ENCODE measurements at places on chromosomes 11 and 22. TPM values are rescaled to one million over a fixed set of nuclear protein-coding genes. Genes with fewer than 3 reads are reported as not detected.

OR56A3 gene
- not detected for total RNA-seq

PTPRCAP gene
- 22.0 TPM for total RNA-seq

OR8G5 gene
- not detected for total RNA-seq

DNA sequence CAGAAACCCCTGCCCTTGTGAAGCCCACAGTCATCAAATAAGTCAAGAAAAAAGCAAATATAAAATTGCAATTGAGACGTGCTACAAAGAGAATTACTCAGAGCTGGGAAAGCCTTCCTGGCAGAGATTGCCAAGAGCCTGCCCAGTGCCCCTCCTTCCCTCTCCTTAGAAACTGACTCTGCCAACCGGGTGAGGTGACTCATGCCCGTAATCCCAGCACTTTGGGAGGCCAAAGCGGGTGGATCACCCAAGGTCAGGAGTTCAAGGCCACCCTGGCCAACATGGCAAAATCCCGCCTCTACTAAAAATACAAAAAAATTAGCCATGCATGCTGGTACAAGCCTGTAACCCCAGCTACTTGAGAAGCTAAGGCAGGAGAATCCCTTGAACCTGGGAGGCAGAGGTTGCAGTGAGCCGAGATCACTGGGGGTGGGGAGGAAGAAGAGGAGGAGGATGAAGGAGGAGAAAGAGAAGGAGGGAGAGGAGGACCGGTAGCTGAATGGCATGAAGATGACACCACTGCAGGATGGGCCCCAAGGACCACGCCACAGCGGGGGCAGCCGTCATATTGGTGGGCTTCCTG, 76.1 kb upstream of the RTL6 start:
- DNase-seq, result no peak
- H3K36me3 ChIP-seq, result no peaks in the 10 kb centered on the region
- no peaks in the 10 kb centered on the region for H3K4me1 ChIP-seq
- no peak overlapping the region for H3K27ac ChIP-seq
- H3K27me3 ChIP-seq, result no peaks in the 10 kb centered on the region

- peaks cover 6% of the 10 kb centered on the region for H3K4me1 ChIP-seq
- H3K27me3 ChIP-seq, result no peaks in the 10 kb centered on the region
- DNase-seq, result no peak
- no peaks in the 10 kb centered on the region for H3K36me3 ChIP-seq
These were observed 24.6 kb downstream of the FLRT1 start for GRCh38 chr11:64060263-64060860.

DNA sequence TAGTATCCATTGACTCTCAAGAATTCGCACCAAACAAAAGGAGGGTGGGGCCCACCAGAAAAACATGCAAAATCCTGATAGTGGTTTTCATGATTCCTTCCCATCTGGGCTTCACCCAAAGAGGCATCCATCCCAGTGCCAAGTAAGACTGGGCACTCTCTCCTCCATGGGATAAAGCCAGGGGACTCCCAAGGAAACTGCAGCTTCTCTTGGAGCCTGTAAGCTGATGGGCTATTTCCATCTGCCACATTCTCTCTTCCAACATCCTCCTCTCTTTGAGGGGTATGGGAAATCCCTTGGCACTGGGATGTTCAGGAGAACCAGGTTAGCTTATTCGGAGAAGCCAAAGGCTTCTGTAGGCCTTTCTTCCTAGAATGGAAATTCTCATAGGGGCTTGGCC, 10.8 kb downstream of the OPCML start:
- H3K27ac ChIP-seq, result no peak overlapping the region
- DNase-seq, result no peak
- H3K4me1 ChIP-seq, result no peaks in the 10 kb centered on the region

GRCh38 chr11:120024586-120024985, 113.3 kb downstream of the TRIM29 start:
- no peaks in the 10 kb centered on the region for H3K4me1 ChIP-seq
- no peaks in the 10 kb centered on the region for H3K36me3 ChIP-seq
- DNase-seq, result no peak
- H3K4me3 ChIP-seq, result no peak overlapping the region

- no peaks in the 10 kb centered on the region for H3K36me3 ChIP-seq
- no peaks in the 10 kb centered on the region for H3K4me1 ChIP-seq
- no peaks in the 10 kb centered on the region for H3K27me3 ChIP-seq
- no peak for DNase-seq
- no peak within 1 kb of the TSS for H3K4me3 ChIP-seq
These were observed at the start of gene SMTNL1 for GRCh38 chr11:57536947-57537619. Gene SMTNL1 (plus strand): TSS chr11:57537595. CDS start chr11:57542643, 5,048 bp downstream.
